Activated T-cell treated with anti-CD3 and anti-CD28 coated beads, Interleukin-2, amount 50 U/mL, for 72 hours (primary cell): ENCODE measurements at places on chromosomes 16 and 17. TPM values are rescaled to one million over a fixed set of nuclear protein-coding genes. Genes with fewer than 3 reads are reported as not detected.

Gene TBC1D26
- total RNA-seq: not detected

Gene PRAC2
- not detected for total RNA-seq

Gene NOS2
- total RNA-seq: 0.05 TPM

Gene SSTR5
- total RNA-seq: not detected

Gene PDILT
- not detected for total RNA-seq

Gene OSGIN1
- total RNA-seq: 2.4 TPM

Gene KCNJ18
- total RNA-seq: not detected

Gene NPIPB13
- total RNA-seq: 18.5 TPM

Gene MAPT
- 2.1 TPM for total RNA-seq

Gene ALOX15B
- total RNA-seq: 0.14 TPM

Gene HBA1
- 1.1 TPM for total RNA-seq

Gene KRTAP4-1
- total RNA-seq: not detected

Gene KCNJ16
- total RNA-seq: not detected

Gene PRR35
- total RNA-seq: not detected

Gene DNAJA3
- 98.7 TPM for total RNA-seq

Gene MATCAP1
- 31.9 TPM for total RNA-seq
